ENCODE measurements at places on chromosomes 13 and 19.

- DNase-seq: no peak
These were observed 43.2 kb upstream of the TPM4 start for GRCh38 chr19:16033136-16033530.

DNA sequence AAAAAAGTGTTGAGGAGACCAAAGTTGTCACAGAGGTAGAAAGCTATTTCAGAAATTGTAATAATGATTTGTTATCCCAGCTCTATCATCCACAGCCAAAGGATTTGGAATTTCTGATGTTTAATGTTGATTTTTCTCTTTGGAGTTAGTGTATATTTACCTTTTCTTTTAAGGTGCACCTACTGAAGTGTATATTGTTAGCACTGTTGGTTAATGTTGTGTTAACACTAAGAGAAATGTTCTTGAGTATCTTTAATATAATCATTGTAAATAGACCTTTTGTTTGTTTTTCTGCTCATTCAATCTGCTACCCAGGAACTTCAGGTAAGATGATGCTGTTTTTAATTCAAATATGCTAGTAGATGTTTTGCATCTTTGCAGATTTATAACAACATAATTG, 57.5 kb downstream of the ZAR1L start:
- no peak for DNase-seq

- DNase-seq: no peak
These were observed 39.9 kb downstream of the ZNF611 start for GRCh38 chr19:52694921-52695320.

- no peak for DNase-seq
These were observed 383.3 kb downstream of the RFC3 start for GRCh38 chr13:34201050-34201913.

GRCh38 chr13:44818428-44818827, 170.8 kb downstream of the NUFIP1 start:
- no peak for DNase-seq

GRCh38 chr13:93788456-93788855, 561.8 kb downstream of the GPC6 start:
- no peak for DNase-seq

GRCh38 chr13:43879755-43880181, at the start of gene LACC1:
LACC1 (plus strand) TSS chr13:43879904; CDS start chr13:43880986, 1,082 bp downstream.
- DNase-seq: no peak

DNA sequence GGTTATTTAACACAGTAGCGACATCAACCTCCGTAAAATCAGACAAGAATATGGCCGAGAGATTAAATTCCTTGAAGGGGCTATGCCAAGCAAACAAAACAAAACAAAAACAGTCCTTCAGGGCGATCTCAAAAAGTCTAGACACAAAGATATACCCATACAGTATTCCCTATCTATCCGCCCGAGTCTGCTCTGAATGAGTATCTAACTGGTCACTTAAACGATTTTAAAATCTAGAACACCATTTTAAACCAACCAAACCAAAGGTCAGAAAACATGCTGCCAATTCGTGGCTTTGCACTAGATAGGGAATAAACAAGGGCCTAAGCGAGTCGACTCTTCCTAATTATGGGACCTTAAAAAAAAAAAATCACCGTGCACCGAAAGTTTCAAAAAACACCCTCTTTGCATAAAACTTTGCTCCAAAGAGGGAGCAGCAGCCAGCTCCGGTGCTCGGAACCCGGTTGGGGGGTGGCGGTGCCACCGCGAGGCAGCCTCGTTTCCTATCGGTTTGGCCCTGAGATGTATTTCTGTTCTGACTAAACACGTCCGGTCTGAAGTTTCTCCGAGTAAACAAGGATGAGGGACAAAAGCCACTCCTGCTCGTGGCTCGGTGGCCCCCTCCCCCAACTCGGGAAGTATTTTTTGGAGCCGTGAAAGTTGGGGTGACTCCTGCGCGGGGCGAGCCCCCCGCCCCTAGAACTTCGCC, 1.8 kb downstream of the HMGB1 start:
- peak; percentile 77 for DNase-seq

DNA sequence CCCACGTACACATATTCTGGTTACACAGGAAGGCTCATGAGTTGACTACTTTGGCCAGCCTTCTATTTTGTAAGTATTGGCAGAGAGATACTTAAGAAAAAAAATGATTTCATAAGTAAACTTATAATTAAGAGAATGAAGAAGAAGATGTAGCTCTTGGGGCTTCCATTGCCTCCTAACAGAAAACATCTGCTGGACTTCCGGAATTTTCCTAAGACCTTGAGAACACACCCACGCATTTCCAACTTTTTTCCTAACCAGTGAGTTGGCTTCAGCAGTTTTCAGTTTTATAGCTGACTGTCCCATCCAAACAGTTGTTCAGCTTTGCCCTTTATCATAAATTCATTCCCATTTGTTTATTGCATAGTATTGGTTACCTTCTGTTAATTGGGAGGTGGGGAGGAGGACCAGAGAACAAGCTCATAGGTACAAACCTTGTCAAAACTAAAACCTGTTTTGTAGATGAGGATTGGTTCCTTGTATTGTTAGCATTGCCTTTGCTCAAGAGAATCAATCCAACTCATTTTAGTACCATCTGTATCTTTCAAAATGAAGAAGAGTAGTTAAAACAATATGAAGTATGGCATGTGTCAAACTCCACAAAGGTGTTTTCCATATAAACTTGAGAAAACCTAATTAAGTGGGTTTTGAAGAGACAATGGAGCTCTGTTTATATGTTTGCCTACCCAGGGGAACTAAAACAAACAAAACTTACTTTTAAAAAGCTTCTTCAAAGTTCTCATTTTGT, 93.9 kb downstream of the COL4A2 start:
- no peak for DNase-seq

Measured in activated T-helper 2 cell treated with anti-CD3 and anti-CD28 coated beads, Interferon-gamma antibody, Interleukin-2, Interleukin-4, amounts not matched to agents 10 μg/mL and 5 μg/mL and 100 μg/mL, durations not matched to agents 14 hours and 24 hours and 36 hours (primary cell).